Activated T-cell treated with anti-CD3 and anti-CD28 coated beads, Interleukin-2, amount 50 U/mL, for 24 hours (primary cell): ENCODE measurements at places on chromosomes 3 and 15.

DNA sequence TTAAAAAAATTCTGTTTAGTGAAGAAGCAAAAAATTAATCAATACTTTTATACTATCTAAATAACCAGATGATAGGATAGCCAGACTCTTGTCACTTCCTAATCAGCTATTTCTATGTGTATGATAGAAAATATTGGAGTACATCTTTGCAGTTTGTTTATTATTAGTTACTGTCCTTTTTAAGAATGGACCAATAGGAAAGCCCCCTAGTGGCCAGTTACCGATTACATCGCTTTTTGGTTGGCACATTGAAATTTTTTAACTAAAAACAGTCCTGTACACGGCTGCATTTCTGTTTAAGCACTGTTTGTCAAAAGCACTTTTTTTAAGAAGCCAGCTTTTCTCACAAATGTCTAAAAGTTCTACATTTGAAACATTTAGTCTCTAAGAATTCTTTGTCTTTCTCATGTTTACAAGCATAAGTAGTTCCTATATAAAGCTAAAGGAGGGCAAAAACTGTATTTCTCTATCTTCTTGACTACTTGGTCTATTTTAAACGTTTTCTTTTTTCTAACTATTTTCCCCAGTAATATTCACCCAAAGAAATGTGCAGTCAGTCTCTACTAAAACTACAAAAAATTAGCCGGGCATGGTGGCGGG, 253.2 kb upstream of the LRTM1 start:
- DNase-seq, result no peak

- no peak for DNase-seq
These were observed 160.1 kb upstream of the CCDC54 start for GRCh38 chr3:107217172-107217571.

- DNase-seq, result peak; percentile 68
These were observed 3.4 kb downstream of the RNU6-1 start for GRCh38 chr15:67836477-67836876.

DNA sequence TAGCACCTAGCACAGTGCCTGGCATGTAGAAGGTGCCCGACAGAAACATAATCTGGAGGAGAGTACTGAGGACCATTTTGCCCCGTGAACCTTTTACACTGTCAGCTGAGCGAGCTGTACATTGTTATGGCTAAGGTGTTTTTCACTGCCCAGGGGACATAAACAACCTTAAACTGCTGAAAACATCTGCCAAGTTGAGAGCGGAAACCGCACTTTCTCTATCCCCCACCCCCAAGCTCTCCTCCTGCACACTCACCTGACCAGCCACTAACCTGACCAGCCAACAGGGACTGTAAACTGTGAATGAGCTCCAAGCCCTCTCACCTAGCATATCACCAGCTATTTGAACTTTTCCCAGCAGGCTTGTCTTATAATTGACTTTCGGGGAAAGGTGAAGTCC, 17.6 kb downstream of the RAB43 start:
- no peak for DNase-seq

DNA sequence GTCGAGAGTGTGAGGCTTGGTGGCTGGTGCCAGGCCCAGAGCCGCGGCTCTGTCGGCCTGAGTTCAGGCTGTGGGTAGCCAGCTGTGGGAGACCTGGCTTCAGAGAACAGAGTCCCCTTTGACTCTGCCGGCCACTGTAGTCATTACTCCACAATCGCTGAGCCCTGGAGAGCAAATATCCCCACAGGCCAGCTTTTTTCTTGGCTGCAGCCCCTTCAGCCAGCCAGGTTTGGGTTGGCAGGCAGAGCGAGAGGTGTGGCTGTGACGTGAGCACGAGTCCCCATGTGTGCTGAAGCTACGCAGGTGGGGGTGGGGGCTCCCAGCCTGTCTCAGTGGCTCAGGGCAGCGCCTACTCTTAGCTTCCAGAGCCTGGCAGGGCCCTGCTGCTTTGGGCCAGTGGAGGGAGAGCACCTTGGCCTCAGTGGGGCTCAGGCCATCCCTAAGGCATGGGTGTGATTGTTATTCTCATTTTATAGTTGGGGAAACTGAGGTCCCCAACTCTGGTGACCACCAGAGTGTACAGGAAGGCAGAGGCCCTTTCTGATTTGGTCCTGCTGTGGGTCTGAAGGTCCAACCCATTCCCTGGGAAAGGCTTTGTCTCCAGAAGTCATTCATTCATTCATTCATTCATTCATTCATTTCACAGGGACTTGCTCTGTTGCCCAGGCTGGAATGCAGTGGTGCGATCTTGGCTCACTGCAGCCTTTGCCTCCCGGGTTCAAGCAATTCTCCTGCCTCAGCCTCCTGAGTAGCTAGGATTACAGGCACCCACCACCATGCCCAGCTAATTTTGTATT, 45.7 kb upstream of the LCTL start:
- no peak for DNase-seq

- no peak for DNase-seq
These were observed 38.1 kb downstream of the FSIP1 start for GRCh38 chr15:39744334-39745103.

DNA sequence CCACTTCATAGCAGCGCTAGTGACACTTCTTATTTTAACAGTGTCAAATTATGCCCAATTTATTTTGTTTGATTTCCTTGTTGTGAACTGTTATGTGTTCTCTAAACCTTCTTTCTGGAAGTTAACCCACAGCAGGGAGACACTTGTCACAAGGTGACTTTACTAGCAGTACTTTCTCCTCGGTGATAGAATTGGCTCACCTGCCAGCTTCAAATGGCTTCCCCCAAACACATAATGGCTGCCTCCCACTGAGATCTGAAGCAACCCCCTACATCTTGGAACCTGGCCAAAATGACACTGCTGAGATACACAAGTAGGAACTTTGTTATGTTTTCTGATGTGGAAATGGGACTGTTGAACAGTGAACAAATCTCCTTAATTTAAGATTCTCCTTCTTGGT, 238.8 kb upstream of the DPH6 start:
- DNase-seq, result no peak

DNA sequence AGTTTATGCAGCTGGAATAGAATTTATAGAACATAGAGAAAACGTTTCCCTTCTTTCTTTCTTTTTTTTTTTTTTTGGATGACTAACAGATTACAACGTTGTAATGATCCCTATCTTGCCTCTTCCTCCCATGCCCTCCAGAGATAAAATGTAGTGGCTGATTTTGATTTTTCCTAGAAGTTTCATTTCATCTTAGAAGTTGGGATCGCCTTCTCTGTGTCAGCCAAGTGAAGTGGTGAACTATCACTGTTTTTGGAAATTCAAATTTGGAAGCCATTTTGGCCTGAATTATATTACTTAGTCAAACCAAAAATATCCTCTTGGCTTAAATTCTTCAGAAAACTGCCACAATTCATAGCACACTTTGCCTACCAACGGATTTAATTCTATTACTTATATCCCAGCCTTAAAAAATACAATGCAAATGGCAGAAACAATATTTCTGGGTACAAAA, 1025.5 kb upstream of the NR2F2 start:
- no peak for DNase-seq

GRCh38 chr3:1092771-1093170, at the start of gene CNTN6:
Gene CNTN6 (plus strand): TSS chr3:1093024. CDS start chr3:1148009, 54,985 bp downstream.
- DNase-seq, result no peak
